CD4-positive, alpha-beta T cell treated with Interleukin-6 at 100 ng/mL for 8 hours (primary cell): ENCODE measurements at places on chromosomes 5 and 9.

DNA sequence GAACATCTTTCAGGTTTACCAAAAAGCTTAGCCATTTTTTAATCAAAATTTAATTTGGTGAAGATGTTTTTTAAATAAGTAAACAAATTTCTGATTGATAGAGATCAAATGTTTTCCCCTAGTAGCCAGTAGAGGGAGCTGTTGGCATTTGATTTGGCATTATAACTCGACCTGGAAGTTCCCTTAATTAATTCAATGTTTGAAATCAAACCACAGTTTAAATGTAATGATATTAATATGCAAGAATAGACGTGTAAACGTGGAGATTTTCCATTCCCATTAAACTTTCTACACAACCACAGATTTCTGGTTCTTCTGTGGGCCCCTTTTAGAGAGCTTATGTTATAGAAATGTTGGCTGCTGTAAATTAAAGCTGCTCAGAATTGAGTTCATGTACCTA lies 148.1 kb upstream of the MPDZ start:
- no peak for DNase-seq

- DNase-seq: no peak
Observed at GRCh38 chr9:118647331-118647730, 721.9 kb downstream of the BRINP1 start.

- no peak for DNase-seq
Observed at GRCh38 chr5:133357758-133358157, 254.6 kb downstream of the FSTL4 start.

DNA sequence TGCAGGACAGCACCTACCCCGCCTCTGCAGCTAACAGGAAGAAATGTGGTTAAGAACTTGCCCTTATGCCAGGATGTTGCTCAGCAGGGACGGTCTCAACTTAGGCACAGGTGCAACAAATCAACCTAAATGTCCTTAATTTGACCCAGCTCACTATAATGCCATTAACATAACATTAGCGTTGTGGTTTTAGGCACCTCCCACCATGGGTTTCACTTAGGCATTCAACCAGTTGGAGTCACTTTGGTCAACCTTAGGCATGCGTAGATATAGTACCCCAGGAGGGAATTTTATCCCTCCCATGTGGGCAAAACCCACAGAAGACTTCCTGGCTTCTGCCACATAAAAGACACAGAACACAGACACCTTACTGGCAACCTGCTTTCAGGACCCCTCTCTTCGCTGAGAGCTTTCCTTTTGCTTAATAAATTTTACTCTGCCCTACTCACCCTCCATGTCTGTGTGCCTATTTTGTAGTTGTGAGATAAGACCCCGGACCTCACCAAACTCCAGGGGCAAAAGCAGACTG lies 8.7 kb upstream of the ERAP1 start:
- peak; percentile 81 for DNase-seq

DNA sequence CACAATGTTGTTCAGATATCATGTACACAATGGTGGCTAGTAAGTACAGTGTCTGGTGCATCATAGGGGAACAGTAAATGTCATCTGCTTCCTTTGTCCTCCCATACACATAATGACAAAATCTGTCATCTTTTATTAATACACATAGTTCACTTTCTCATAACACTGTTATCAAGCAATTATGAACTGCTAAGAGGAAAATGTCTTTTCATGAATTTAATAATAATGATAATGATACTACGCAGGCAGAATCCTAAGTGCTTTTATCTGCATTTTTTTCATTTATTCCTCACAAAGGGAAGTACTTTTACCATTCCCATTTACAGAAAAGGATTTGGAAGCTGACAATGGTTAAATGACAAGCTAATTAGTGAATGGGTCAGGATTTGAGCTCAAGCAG lies 35.7 kb downstream of the DPYSL3 start:
- DNase-seq: no peak

GRCh38 chr5:73153513-73153912 lies 19.5 kb upstream of the TMEM174 start:
- DNase-seq: no peak

DNA sequence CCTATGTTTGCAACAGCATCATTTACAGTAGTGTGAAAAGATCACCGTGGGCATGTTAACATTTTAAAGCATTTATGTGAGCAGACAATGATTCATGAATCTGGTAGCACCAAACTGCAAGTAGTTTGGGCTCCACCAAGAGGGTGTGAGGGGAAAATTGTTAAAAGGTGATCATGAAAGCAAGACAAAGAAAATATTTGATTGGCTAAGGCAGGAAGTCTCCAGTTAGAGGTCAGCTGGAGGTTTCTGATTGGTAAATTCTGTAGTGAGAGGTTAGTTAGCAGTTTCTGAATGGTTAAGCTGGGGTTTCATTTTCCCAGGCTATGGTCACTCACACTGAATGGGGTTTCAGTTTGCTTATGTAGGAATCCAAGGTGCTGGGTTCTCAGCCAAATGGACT lies 13.5 kb upstream of the DRD1 start:
- no peak for DNase-seq

GRCh38 chr5:1799602-1800471 lies at the start of gene MRPL36:
TSS of gene MRPL36 (minus strand) at chr5:1799837. CDS start at chr5:1798935, 902 bp downstream.
- DNase-seq: peak; percentile 94

GRCh38 chr9:17962747-17963146 lies 383.9 kb downstream of the SH3GL2 start:
- DNase-seq: no peak

GRCh38 chr9:96399325-96399633 lies 15.8 kb upstream of the SLC35D2 start:
- DNase-seq: no peak

DNA sequence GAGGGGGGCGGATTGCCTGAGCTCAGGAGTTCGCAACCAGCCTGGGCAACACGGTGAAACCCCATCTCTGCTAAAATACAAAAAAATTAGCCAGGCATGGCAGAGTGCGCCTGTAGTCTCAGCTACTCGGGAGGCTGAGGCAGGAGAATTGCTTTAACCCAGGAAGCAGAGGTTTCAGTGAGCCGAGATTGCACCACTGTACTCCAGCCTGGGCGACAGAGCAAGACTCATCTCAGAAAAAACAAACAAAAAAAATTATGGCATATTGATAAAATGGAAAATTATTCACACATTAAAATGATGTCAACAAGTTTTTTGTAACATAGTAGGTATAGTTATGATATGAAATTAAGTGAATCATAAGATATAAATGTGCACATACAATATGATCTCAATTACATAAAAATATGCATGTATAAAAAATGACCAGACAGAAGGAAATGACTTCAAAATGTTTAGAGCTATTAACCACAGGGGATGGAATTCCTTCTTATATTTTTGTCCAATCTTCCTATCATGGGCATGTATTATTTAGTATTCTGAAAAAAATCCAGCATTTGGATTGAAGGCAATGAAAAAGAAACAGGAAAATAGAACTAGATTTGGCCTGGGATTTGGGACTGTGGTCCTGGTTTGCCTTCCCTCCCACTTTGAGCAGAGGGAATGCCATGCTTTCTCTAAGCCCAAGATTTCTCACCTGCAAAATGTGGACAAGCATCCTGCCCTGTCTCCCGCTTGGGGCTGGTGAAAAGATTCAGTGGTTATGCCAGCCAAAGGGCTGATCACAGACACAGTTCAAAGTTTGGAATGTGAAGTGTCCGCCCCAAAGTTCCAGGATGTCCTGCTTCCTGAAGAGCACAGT lies 19.5 kb downstream of the SPAAR start:
- DNase-seq: no peak

DNA sequence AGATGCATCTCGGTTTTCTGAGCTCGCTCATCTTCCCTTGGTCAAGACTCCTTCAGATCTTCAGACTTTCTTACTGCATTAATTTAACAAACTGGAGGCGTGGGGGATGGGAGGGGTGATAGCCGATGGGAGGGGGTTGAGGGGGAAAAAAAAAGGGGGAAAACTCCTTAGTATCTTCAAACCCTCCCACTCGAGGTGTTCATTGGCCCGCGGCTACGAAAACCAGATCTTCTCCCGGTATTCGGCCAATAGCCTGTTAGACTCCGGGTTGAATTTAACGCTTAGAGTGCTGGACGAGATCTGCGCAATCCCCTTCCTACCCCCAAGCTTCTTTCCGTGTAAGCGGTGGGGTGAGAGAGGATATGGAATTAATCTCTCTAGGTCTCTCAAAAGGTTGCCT lies 689 bp upstream of the GLRA1 start:
- DNase-seq: no peak

DNA sequence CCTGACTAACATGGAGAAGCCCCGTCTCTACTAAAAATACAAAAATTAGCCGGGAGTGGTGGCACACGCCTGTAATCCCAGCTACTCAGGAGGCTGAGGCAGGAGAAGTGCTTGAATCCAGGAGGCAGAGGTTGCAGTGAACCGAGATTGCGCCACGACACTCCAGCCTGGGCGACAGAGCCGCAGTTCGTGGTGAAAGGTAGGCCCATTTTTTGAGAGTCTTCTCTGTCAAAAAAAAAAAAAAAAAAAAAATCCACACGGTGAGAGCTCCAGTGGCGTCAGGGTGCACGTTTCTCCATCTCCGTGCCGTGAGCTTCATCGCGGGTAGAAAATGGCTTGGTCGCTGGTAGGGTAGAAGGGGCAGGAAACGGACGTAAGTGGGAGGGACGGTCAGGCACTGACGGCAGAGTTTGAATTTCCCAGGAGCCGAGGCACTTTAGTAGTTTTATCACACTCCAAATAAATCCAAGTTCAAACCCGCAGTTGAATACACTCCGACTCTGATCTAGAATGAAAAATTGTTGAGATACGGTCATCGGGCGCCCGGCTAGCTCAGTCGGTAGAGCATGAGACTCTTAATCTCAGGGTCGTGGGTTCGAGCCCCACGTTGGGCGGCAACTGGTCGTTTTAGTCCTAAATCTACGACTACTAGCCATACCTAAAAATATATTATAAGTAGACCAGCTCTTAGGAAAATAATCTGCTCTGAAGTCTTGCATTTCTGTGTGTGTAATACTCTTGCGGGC lies 2.4 kb upstream of the TRIM7 start:
- peak; percentile 70 for DNase-seq

DNA sequence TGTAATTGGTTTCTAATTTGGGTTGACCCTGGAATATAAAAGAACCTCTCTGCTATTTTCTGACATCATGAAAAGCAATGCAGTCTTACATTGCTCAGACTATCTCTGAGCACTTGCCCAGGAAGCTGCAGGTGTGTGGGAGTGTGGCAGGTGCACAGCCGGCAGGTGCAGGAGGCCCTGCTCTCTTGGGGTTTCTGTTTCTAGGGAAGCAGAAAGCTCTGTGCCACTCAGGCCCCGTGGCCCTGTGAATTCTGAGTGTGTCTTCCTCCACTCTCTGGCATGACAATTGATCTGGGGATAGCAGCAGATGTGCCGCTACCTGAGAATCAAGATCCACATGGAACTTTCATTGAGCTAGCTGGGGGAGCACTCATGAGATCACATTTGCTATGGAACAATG lies 45.7 kb upstream of the IRX2 start:
- DNase-seq: no peak

DNA sequence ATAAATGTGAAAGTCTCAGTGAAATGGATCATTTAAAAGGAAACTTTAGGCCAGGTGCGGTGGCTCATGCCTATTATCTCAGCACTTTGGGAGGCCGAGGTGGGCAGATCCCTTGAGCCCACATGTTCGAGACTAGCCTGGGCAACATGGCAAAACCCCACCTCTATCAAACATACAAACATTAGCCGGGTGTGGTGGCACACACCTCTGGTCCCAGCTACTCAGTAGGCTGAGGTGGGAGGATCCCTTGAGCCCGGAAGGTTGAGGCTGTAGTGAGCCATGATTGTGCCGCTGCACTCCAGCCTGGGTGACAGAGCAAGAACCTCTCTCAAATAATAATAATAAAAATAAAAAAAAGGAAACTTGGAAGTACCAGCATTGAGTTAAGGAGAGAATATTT lies 176.1 kb downstream of the HSPA4 start:
- DNase-seq: no peak

- DNase-seq: no peak
Observed at GRCh38 chr5:166595274-166595951, 1696.0 kb upstream of the WWC1 start.

- DNase-seq: no peak
Observed at GRCh38 chr5:150946351-150946905, 41.6 kb upstream of the ZNF300 start.

DNA sequence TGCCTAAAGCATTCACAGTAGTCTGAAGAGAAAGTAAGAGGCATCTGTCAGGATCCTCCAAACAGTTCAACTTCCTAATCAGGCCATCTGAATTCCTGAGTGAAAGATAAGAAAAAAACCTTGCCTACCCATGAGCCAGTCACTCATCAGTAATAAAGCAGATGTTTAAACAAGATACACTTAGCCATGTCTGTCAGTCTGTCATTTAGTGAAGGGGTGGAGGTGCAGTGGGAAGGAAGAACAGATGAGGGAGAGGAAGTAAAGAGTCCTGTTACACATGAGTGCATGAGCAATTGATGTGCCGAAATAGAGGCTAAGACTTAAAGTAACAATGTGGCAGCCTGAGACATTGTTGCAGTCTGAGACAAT lies 29.9 kb upstream of the DMRTA1 start:
- no peak for DNase-seq

DNA sequence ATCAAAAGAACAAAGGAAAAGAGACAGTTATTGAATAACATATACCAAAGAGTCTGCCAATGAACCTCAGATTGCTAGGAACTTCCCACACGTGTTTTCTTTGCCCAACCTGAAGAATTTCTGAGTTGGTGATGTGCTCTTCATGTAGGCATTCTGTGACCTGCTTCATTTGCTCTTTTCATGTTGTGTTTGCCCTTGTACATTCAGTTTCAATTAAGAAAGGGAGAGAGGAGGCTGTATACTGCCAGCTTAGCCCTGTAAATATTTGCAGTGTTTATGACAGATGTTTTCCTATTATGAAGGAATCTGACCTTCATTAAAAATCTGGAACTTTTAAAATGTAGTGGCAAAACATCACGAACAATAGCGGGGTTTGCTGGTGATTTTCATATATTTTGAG lies 168.5 kb downstream of the GAS1 start:
- no peak for DNase-seq

DNA sequence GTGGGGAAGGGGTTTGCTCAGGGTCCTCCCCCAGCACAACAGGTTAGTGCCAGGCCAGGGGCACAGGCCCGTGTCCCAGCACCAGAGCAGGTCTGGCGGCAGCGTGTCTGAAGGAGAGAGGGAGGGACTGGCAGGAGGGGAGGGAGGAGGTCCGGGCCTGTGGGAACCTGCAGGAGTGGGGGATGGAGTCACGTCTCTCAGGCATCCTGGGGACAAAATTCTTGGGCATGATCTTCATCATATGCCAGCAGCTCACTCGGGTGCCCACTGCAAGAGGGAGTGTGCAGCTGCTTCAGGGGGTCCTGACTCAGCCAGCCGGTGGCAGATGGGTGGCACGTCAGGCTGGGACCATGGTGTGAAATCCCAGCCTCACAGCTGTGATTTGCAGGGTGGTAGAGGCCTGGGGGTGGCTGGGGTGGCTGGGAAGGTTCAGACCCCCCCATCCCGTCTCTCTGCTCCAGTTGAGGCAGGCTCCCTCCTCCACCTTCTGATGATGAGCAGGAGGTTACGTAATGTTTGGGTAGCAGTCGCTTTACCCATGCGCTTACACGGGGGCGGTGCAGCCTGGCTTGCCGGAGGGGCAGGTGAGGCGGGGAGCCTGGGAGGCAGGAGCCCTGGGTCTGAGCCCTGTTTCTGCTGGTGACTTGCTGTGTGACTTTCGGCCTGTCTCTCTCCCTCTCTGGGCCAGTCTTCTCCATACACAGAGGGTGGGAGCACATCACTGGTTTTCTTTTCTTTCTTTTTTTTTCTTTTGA lies 40.5 kb downstream of the NCS1 start:
- no peak for DNase-seq

- no peak for DNase-seq
Observed at GRCh38 chr5:37662789-37663485, 176.9 kb downstream of the GDNF start.

GRCh38 chr5:135491552-135492318 lies 39.6 kb upstream of the TIFAB start:
- no peak for DNase-seq

GRCh38 chr9:117887383-117887782 lies 183.2 kb downstream of the TLR4 start:
- no peak for DNase-seq
